ENCODE measurements at places on chromosomes 6 and 20.

- no peak for DNase-seq
Observed at GRCh38 chr6:15524861-15525401, 137.9 kb downstream of the DTNBP1 start.

GRCh38 chr6:153698001-153698400, 341.0 kb upstream of the OPRM1 start:
- DNase-seq = no peak

GRCh38 chr6:101011186-101011585, 130.1 kb upstream of the ASCC3 start:
- DNase-seq = no peak

GRCh38 chr6:47631269-47631772, 67.1 kb upstream of the ADGRF4 start:
- DNase-seq = no peak

- DNase-seq = no peak
Observed at GRCh38 chr6:16967470-16967817, 134.4 kb upstream of the STMND1 start.

DNA sequence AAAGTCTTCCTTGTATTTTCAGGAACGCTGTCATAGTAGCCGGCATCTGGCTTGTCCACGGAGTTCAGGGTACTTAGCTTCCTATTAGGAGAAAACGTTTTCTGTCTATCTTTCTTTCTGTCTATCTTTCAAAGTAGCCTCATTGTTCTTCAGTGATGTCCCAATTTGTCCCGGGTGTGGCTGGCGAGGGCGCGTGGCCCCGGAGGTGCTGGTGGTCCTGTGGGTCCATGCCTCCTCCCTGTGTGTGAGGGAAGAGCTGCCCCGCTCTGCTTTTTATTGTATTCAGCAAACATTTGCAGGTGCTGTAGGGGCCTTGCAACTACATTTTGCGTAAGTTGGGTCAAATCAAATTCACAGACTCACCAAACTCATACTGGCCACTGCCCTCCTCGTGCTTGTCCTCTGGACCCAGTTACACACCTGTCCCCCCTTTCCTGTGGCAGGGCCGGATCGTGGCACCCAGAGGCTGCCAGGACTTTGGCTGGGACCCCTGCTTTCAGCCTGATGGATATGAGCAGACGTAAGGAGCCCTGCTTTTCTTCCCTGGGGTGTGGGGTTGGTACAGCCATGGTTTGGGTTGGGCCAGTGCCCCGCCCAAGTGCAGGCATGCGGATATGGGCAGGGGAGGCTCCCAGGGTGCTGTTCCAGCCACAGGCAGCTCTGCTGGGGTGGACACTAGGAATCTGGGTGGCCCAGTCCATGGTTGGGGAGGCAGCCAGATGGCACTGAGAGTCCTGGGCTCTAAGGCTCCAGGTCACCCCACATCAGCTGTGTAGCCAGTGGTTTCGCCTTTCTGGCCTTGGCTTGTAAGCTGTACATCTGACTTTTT, 12.3 kb downstream of the ITPA start:
- no peak for DNase-seq

DNA sequence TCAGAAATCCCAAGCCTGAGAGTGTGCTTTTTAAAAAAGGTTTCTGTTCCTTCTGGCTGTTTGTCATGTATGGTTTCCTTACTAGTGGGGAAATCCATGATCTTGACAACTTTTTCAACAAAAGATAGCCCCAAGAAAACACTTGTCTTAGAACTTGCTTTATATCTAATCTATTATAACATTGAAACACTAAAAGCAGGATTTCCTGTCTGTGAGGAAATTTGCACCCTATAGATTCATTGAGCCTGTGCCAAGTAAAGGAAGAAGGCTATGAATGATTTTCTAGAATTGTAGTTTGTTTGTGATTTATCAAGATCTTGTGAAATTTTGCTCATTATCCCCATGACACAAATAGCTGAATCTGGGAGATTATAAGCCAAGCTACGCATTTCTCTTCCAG, 238.6 kb upstream of the RIN2 start:
- no peak for DNase-seq

DNA sequence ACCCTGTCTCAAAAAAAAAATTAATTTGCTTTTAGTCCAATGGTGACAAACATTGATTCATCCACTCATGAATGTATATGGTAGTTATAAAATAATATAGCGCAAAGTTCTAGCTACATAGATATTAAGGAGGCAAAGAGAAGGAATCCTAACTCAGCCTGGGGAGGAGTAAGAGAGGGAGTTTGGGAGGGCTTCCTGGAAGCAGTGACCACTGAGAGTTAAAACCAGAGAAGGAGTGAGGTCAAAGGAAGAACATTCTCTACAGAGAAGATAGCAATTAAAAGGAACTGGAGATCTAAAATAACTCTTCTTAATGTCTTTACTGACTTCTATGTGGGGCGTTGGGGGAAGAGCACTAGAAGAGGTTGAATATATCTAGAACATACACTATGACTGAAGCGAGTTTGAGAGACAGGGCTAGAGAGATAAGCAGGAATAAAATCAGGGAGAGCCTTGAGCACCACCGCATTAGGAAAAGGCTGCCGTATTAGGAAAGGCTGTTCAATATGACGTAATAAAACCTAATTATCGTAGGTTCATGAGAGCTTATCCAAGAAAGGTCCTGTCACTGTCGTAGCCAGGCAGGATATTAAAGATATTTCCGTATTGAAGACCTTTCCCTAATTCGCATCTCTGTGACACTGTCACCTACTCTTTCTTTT, 81.8 kb upstream of the CNKSR3 start:
- DNase-seq = no peak

DNA sequence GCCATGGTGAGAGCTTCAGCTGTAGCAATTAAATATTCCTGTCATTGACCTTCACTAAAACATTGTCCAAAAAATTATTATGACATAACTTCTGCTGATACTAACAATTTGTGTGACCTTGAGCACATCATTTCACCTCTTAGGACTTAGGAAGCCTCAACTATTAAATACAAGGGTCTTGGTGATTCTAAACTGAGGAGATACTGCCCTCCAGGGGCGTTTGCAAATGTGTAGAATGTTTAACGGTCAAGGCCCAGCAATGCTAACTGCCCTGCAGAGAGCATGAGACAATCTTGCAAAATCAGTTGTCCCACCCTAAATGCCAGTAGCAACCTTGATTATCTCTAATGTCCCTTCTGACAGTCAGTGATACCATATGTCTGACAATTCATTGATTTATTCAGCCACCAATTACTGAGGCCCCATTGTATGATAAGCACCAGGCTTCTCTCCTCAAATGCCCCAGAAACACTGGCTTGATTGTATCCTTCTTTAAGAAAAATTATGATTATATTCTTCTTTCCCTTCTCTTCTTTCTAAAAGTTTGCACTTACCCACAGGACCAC, 284.1 kb upstream of the PLN start:
- no peak for DNase-seq

DNA sequence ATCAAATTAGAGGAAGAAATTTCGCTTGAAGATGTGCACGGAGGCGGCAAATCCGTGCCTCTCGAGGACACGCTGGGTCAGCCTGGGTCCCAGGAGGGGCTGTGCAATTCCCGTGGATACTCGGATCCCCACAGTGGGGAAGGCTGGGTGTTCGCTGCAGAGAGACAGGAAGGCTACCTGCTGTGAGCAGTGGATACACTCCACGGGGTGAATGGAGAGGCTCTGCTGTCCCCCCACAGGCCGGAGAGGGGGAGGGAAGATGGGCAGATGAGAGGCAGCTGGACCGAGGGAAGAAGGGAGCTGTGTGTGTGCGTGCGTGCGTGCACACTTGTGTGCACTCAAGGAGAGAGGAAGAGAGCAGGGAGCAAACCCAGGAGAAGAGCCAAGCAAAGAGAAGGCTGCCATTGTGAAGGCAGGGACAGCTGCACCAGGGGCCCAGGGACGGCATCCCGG, 57.3 kb downstream of the SULF2 start:
- DNase-seq = no peak

DNA sequence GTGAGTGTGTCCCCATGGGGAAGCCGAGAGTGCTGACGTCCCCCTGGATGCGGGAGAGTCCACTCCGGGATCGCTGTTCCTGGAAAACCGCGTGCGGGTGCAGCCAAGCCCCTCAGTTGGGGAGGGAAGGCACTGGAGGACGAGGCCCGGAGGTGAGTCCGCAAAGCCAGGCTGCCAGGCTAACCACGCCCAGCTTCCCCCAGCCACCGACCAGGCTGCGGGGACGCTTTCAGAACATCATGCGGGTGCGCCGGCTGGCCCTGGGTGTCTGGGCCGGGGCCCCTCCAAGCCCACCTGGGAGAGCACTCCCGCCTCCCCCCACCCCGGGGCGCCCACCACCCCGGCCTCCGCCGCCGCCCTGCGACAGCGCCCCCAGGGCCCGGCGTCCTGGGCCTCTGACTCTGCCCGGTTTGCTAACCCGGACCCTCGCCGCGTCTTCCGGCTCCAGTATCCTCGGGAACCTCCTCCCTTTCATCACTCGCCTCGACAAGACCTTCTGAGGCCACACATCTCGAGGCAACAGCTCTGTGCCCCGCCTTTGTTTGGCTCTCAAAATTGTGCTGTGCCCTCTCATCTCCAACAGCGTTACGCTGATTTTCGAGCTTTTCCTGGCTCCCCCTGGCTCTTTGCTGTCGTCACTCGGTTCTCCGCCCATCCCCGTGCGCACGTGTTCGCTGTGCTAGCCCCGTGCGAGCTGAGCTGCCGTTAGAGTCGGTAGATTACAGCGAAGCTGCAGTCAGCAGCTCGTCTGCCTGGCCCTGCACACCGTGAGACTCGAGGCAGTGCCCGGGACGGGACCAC, 47.1 kb upstream of the ENTPD6 start:
- DNase-seq = peak; percentile 75

GRCh38 chr20:63500902-63501817, 2.3 kb upstream of the EEF1A2 start:
- no peak for DNase-seq

GRCh38 chr6:149513915-149514314, 29.1 kb upstream of the ZC3H12D start:
- no peak for DNase-seq

- DNase-seq = peak; percentile 46
Observed at GRCh38 chr20:32482442-32483261, 102.5 kb downstream of the NOL4L start.

DNA sequence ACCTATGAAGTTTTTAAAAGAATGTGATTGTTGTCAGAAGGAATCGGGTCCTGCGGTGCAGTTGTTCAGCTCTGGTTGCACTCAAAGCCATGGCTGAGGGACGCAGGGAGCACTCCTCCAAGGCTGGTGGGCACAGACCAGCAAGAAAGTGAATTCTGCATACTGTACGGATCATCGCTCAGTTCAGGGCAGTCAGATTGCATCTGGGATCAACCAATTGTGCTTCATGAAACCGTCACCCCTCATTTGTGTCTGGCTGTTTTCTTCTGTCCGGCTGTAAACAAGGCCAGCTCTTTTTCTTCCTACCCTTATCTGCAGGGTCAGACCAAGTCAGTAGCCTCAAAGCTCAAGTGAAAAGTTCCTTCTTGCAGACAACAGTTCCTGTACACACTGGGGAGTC, 478.3 kb downstream of the TFAP2A start:
- no peak for DNase-seq

DNA sequence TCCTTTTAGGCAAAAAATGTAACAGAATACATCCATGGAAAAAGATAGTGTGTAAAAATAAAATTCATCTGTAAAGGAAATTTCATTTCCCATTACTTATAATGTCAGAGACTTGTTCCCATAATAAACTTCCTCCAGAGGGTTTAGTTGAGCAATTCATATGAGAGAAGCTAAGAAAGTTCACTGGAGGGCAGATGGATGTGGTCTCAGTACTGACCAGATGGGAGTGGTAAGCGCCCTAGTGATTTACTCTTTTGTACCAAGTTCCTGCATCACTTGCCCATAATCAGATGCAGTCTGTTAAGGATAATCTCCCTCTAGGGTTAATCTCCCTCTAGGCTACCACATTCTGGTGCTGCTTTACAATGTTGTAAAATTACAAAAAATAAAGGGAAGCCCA, 61.7 kb downstream of the ESF1 start:
- DNase-seq = no peak

GRCh38 chr6:26284537-26285142, 80.4 kb upstream of the BTN3A2 start:
- DNase-seq = peak; percentile 75

DNA sequence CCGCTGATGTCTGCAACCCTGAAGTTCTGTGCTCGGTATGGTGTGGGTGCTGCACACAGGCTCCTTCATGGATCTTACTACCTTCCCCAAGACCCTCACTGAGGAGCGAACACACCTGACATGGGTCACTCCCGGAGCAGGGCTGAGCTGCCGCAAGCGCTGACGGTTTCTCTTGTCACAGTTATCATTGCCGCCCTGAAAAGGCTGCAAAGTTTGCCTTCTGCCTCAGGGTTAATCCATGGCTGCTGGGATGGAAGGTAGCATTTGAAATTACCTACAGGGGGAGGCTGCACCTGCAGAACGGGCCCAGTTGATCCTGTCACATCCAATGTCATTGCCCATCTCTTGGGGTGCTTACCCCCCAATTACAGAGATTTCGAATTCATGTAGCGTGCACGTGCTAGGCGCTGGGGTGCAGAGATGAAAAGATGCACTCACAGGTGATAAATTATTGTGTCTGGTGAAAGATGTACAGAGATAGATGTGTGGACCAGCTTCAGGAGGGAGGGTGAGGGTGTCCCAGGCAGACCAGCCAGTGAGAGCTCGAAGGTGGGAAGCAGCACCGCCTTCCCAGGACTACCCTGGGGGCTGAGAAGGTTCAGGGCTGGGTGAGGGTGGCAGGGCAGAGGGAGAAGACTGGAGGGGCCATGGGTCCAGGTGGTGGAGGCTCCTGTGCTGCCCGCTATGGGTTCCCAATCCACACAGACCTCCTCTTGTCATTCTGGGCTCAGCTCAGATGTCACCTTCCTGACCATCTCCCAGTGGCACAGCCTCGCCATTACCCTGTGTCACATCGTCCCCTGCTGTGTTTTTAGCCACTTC, 120.1 kb downstream of the SYCP2 start:
- DNase-seq = no peak
